ENCODE measurements at places on chromosomes 2 and 18.

- H3K4me1 ChIP-seq: no peaks in the 10 kb centered on the region
- H3K4me3 ChIP-seq: no peak overlapping the region
- no peak overlapping the region for H3K27ac ChIP-seq
- H3K36me3 ChIP-seq: no peaks in the 10 kb centered on the region
These were observed 56.8 kb downstream of the FEZ2 start for GRCh38 chr2:36540986-36541754.

DNA sequence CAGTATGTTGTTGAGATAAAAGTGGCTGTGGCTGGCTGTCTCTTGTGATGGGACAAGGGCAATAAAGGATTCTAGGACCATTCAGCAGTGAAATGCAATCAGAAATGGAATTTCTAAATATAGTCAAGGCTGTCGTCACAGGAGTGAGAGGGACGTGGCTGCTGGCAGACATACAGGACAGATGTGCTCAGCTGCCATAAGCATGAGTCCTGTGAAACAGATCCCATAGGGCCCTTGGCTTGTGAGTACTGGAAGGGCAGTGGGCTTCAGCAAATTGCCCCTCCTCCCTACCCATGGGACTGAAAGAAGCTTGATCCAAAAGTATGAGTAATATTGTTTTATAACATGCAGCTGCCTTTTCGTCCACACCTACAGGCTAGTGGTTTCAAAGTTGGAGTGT, 4.2 kb upstream of the CNNM3 start:
- peaks cover 17% of the 10 kb centered on the region for H3K4me1 ChIP-seq
- H3K36me3 ChIP-seq: no peaks in the 10 kb centered on the region
- no peak for DNase-seq
- no peak overlapping the region for H3K27ac ChIP-seq
- no peak overlapping the region for H3K4me3 ChIP-seq

GRCh38 chr2:8545695-8546611, 135.9 kb upstream of the ID2 start:
- no peak overlapping the region for H3K27ac ChIP-seq
- peak overlapping the region; percentile 23 for H3K4me3 ChIP-seq
- H3K36me3 ChIP-seq: no peaks in the 10 kb centered on the region
- no peaks in the 10 kb centered on the region for H3K27me3 ChIP-seq
- DNase-seq: no peak

- DNase-seq: no peak
- H3K27ac ChIP-seq: no peak overlapping the region
- H3K27me3 ChIP-seq: no peaks in the 10 kb centered on the region
- no peaks in the 10 kb centered on the region for H3K36me3 ChIP-seq
- H3K4me3 ChIP-seq: no peak overlapping the region
- H3K4me1 ChIP-seq: peaks cover 3% of the 10 kb centered on the region
These were observed 470 bp downstream of the KCNF1 start for GRCh38 chr2:10912076-10912731.

- no peaks in the 10 kb centered on the region for H3K36me3 ChIP-seq
- H3K4me3 ChIP-seq: no peak overlapping the region
- no peaks in the 10 kb centered on the region for H3K27me3 ChIP-seq
- H3K4me1 ChIP-seq: peaks cover 13% of the 10 kb centered on the region
These were observed 11.2 kb upstream of the DDX1 start for GRCh38 chr2:15580451-15580850.

GRCh38 chr18:47331026-47331425, 79.6 kb upstream of the SKOR2 start:
- no peaks in the 10 kb centered on the region for H3K4me1 ChIP-seq
- DNase-seq: no peak
- no peaks in the 10 kb centered on the region for H3K27me3 ChIP-seq

GRCh38 chr2:11503354-11503927, 30.4 kb upstream of the GREB1 start:
- 0 out of 2 replicates have a peak, but pooled peaks cover 4% of the 10 kb centered on the region for H3K4me1 ChIP-seq
- H3K27ac ChIP-seq: no peak overlapping the region
- H3K27me3 ChIP-seq: no peaks in the 10 kb centered on the region
- no peak overlapping the region for H3K4me3 ChIP-seq
- no peaks in the 10 kb centered on the region for H3K36me3 ChIP-seq
- DNase-seq: no peak

GRCh38 chr18:75977081-75977480, 518.0 kb downstream of the ZNF516 start:
- no peak overlapping the region for H3K27ac ChIP-seq
- no peaks in the 10 kb centered on the region for H3K4me1 ChIP-seq
- H3K27me3 ChIP-seq: no peaks in the 10 kb centered on the region
- no peaks in the 10 kb centered on the region for H3K36me3 ChIP-seq
- no peak for DNase-seq

- no peak overlapping the region for H3K27ac ChIP-seq
These were observed 73.4 kb upstream of the NDUFV2 start for GRCh38 chr18:9029131-9029530.

DNA sequence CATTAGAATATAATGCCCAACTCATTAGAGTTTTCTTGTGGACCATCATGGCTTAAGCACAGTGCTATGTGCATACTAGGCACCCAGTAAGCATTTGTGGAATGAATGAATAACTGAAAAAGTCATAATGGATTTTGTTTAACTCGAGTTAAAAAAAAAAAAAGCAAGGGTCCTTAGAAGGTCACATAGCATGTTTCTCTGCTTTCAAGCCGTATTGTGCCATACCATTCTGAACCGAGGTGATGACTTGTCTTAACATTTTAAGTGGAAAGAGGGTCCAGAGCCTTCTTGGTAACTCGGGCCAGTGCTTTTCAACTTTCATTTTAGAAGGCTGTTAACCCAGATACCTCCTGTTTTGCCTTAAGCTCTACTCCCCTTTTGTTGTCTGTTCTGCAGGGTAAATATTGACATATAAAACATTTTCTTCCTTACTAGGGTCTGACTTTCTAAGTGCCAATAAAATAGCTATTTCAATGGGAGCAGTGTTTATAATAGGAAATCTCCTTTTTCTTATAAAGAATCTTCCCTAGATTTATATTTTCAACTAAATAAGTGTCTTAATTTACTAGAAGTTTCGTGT, 787 bp upstream of the ADGRF3 start:
- DNase-seq: peak; percentile 44
- no peaks in the 10 kb centered on the region for H3K27me3 ChIP-seq
- no peaks in the 10 kb centered on the region for H3K36me3 ChIP-seq
- peak overlapping the region; percentile 65 for H3K27ac ChIP-seq
- peaks cover 38% of the 10 kb centered on the region for H3K4me1 ChIP-seq
- peak overlapping the region; percentile 79 for H3K4me3 ChIP-seq

GRCh38 chr2:189015359-189015758, 41.2 kb downstream of the COL3A1 start:
- no peak overlapping the region for H3K27ac ChIP-seq
- H3K36me3 ChIP-seq: no peaks in the 10 kb centered on the region
- H3K27me3 ChIP-seq: no peaks in the 10 kb centered on the region
- H3K4me1 ChIP-seq: no peaks in the 10 kb centered on the region

GRCh38 chr2:10647441-10647840, 42.3 kb downstream of the NOL10 start:
- H3K36me3 ChIP-seq: peaks cover 27% of the 10 kb centered on the region
- H3K27me3 ChIP-seq: no peaks in the 10 kb centered on the region
- H3K4me3 ChIP-seq: no peak overlapping the region
- no peak overlapping the region for H3K27ac ChIP-seq

DNA sequence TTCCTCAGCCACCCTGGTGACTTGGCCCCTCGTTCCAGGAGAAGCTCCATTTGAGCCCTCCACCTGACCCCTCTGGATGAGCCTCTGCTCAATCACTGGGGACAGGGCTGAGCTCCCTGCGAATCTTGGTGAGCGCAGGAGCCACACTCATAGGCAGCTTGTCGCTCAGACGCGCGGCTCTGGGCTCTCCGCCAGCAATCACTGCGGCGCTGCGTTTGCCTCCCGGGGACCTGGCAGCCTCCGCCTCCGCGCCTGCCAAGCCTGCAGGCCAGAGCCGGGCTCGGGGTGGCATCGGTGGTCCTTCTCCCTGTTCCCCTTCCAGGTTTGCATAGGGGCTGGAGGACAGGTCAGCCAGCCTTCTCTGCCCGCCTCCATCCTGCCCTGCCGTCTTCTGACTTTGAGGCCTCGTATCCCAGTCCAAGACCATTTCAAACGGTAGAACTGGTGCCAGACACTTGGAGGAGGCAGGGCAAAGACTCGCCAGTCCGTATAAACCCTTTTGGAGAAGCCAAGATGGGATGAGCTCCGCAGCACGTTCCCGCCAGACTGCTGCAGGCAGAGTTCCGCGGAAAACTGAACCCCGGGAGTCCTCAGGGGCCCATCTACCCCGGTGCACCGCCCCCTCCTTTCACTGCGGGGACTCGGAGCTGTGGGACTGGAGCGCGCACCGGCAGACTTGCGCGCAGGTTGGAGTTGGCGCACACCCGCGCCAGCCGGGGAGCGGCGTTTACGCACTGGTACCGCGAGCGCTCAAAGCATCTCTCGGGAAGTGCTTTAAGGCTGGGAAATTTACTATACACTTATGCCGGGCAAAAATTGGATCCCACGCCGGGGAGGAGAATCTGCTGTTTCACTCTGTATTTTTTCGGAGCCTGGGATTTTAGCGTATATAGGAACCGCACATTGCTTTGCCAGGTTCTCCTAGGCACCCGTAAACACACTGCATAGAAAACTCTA, 1.1 kb upstream of the TACR1 start:
- no peak for DNase-seq
- H3K4me3 ChIP-seq: no peak overlapping the region
- no peaks in the 10 kb centered on the region for H3K36me3 ChIP-seq
- H3K27ac ChIP-seq: no peak overlapping the region
- H3K4me1 ChIP-seq: no peaks in the 10 kb centered on the region
- H3K27me3 ChIP-seq: no peaks in the 10 kb centered on the region

- no peak overlapping the region for H3K4me3 ChIP-seq
- no peaks in the 10 kb centered on the region for H3K36me3 ChIP-seq
- no peak overlapping the region for H3K27ac ChIP-seq
- peak; percentile 84 for DNase-seq
- H3K27me3 ChIP-seq: no peaks in the 10 kb centered on the region
These were observed 138.4 kb downstream of the OTX1 start for GRCh38 chr2:63189026-63189425.

- peaks cover 95% of the 10 kb centered on the region for H3K4me1 ChIP-seq
- no peaks in the 10 kb centered on the region for H3K27me3 ChIP-seq
These were observed 141.0 kb downstream of the RPIA start for GRCh38 chr2:88832311-88832991.

- H3K4me3 ChIP-seq: peak overlapping the region; percentile 63
- peak; percentile 80 for DNase-seq
- no peaks in the 10 kb centered on the region for H3K36me3 ChIP-seq
- H3K4me1 ChIP-seq: peaks cover 22% of the 10 kb centered on the region
- H3K27me3 ChIP-seq: no peaks in the 10 kb centered on the region
These were observed 25.4 kb upstream of the SLC66A3 start for GRCh38 chr2:11129598-11130449.

GRCh38 chr2:24273598-24273997, 86.7 kb downstream of the ITSN2 start:
- peaks cover 32% of the 10 kb centered on the region for H3K4me1 ChIP-seq
- H3K27me3 ChIP-seq: no peaks in the 10 kb centered on the region
- H3K4me3 ChIP-seq: no peak overlapping the region
- no peak overlapping the region for H3K27ac ChIP-seq

DNA sequence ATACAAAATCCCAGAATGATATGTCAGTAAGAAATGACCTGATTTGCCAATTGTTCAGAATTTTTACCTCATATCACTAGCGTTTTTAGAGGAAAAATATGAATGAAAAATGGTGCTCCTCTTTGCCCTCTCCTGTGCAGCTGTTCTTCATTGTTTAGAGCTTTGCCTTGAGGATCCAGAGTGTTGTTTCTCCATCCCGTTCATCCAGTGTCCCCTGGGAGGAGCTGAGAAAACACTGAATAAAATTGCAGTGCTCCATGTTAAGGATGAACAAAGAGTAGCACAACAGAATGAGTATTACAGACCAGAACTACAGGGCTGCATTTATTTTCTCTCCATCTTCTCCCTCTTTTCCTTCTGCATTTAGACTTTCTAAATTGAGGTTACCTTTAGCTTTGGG, 133.1 kb downstream of the ADCYAP1 start:
- no peak overlapping the region for H3K4me3 ChIP-seq
- no peak overlapping the region for H3K27ac ChIP-seq
- no peak for DNase-seq
- no peaks in the 10 kb centered on the region for H3K27me3 ChIP-seq

GRCh38 chr2:226159875-226160479, 639.6 kb downstream of the IRS1 start:
- H3K4me3 ChIP-seq: no peak overlapping the region
- no peak overlapping the region for H3K27ac ChIP-seq
- no peaks in the 10 kb centered on the region for H3K4me1 ChIP-seq
- no peak for DNase-seq
- no peaks in the 10 kb centered on the region for H3K36me3 ChIP-seq

DNA sequence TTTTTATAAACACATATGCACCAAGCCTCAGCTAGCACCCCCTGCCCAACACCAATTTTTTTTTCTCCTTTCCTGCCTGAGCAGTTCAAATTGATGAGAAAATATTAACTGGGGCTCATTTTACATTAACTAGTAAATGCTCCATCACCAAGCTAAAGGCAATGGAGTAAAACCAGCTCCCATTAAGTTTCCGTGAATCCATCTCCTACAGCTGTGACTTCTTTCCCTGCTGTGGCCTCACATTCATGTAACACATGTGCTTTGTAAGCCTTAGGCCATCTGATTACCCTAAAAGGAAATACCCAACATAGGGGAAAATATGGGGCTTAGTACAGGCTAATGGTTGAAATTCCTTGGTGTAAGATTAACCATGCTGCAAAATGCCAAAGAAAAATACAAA, 60.8 kb downstream of the DNER start:
- H3K36me3 ChIP-seq: no peaks in the 10 kb centered on the region
- no peak for DNase-seq
- no peak overlapping the region for H3K27ac ChIP-seq
- no peak overlapping the region for H3K4me3 ChIP-seq

DNA sequence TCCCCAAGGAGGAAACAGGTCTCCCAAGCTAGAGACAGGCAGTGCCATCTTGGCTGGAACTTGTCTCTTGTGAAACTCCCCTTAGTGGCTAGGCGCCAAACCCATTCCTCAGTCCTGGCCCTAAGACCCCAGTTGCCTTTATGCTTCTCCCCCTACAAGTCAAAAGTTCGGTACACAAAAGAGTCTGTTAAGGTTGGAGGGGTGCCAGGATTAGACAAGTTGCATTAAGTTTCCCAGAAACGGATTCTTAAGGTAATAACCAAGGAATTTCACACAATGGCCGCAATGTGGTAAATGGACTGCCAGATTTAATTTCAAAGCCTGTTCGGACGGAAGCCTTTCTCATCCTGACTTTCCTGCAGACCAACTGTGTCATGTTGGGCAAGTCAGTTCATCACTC, 80.7 kb downstream of the CCBE1 start:
- no peak for DNase-seq
- no peaks in the 10 kb centered on the region for H3K27me3 ChIP-seq
- H3K4me1 ChIP-seq: no peaks in the 10 kb centered on the region
- no peak overlapping the region for H3K4me3 ChIP-seq
- no peaks in the 10 kb centered on the region for H3K36me3 ChIP-seq

- no peak overlapping the region for H3K4me3 ChIP-seq
- H3K27ac ChIP-seq: no peak overlapping the region
- DNase-seq: no peak
- no peaks in the 10 kb centered on the region for H3K4me1 ChIP-seq
- H3K27me3 ChIP-seq: no peaks in the 10 kb centered on the region
These were observed 120.9 kb upstream of the TTN start for GRCh38 chr2:178928077-178928476.

GRCh38 chr2:200812122-200813022, 662 bp downstream of the BZW1 start:
- peaks cover 26% of the 10 kb centered on the region for H3K4me1 ChIP-seq
- peaks cover 47% of the 10 kb centered on the region for H3K36me3 ChIP-seq
- H3K4me3 ChIP-seq: peak overlapping the region; percentile 94
- H3K27ac ChIP-seq: peak overlapping the region; percentile 82

Measured in Karpas-422 (cell line).